MV-4-11 (cell line): ENCODE measurements at places on chromosomes 1 and 21.

DNA sequence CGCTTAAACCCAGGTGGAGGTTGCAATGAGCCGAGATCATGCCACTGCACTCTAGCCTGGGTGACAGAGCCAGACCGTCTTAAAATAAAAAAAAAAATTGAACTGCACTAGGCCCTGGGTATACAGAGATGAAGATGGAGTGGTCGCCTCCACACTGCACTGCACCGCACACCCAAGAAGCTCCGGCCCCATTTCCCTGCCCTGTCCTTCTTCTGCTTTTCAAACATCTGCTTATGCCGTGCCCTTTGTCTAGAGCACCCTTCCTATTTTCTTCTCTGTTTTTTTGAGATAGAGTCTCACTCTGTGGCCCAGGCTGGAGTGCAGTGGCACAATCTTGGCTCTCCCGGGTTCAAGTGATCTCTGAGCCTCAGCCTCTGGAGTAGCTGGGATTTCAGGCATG, 17.4 kb downstream of the IQGAP3 start:
- no peak for DNase-seq

GRCh38 chr1:248816042-248816851, 9.5 kb downstream of the SH3BP5L start:
- DNase-seq, result no peak

DNA sequence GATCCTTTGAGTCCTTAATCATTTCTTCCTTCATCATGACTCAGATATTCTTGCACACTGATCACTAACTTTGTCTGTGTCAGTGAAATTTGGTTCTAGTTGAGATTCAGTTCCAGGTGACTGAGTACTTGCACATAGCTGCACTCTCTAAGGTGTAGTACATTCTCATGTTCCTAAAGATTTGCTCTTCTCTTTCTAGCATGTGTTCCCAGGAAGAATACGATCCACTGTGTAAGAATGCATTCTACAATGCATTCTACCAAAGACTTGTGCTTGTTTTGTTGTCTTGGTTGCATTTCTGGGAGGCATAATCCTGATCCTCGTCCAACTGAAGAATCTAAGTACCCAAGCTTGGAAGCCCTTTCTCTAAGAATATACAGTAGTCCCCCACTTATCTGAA, 104.3 kb upstream of the CDC42BPA start:
- DNase-seq, result no peak

DNA sequence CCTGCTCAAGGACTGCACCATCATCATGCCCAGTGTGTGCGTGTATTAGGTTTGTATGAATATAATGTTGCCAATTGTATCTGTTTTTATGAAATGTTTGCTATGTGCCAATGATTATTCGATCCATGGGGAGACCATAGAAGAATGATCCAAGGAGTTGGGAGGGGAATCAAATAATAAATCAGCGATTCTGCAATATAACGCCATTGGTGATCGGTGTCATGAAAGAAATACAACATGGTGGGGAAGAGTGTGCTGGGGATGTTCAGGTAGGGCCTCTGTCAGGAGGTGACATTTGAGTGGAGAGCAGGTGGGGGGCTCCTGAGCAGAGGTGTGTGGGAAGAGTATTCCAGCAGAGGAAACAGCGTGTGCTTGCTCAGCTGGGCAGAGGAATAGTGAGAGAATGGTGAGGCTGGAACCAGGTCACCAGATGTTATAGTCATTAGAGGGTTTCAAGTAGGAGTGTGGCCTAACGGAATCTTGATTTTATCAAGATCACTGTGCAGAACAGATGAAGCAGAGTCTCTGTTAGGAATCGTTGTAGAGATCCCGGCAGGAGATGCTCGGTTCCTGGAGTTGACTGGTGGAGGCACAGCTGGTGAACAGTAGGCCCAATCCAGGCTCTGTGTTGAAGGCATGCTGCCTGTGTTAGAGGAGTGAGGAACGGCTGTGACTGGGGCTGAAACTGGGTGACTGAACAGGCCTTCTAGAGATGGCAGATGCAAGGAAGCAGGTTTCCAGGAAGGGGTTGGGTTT, 2.9 kb upstream of the ZNF496 start:
- DNase-seq, result no peak

- DNase-seq, result peak; percentile 19
Measured at GRCh38 chr1:18256282-18257235, 149.0 kb downstream of the IGSF21 start.

DNA sequence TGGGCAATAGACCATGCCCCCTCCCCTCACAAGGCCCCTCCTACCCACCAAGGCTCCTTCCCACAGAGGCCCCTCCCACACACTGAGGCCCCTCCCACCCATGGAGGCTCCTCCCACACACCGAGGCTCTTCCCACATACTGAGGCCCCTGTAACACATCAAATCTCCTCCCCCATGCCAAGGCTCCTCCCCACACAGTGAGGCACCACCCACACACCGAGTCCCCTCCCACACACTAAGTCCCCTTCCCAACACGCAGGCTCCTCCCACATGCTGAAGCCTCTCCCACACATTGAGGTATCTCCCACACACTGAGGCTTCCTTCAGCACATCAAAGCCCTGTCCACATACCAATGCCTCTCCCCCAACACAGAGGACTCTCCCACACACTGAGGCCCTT, 391.8 kb downstream of the CAMTA1 start:
- no peak for DNase-seq

DNA sequence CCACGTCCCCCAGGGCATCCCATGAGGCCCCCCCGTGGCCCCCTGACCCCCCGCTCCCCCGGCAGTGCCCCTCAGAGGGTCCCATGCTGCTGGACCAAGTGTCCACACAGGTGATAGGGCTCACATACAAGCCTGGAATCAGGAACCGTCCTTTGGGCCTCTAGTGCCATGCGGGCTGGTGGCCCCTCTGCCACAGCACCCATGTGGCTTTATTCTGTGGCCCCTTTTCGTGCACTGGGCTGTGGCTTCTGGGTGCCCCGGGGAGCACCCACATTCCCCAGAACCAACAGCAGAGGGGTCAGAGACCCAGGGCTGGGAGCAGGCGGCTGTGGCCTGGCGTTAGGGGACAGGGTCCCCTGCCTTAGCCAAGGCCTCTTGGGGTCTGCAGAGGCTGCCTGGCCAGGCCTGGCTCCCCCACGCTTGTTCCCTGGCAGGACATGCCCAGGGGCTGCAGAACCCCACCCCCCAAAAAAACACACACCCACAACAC, 31.7 kb downstream of the SLC19A1 start:
- no peak for DNase-seq

GRCh38 chr1:100377590-100378361, 25.5 kb downstream of the CDC14A start:
- DNase-seq, result no peak

DNA sequence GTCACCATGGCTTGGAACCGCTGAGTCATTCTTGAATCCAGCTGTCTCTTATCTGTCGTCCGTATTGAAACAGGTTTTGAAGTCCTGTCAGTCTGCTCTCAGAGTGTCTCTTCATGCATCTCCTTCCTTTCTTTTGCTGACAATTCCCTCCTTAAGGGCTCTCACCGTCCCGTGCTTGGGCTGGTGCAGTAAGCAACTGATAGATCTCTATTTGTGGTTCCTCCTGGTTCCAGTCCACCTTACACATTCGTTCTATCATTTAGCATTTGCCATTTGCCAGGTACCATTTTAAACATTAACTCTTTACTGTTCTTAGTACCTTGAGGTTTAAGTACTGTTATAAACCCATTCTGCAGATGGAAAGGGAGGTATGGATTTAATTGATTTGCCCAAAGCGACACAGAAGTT, 88.9 kb downstream of the DYRK1A start:
- no peak for DNase-seq

DNA sequence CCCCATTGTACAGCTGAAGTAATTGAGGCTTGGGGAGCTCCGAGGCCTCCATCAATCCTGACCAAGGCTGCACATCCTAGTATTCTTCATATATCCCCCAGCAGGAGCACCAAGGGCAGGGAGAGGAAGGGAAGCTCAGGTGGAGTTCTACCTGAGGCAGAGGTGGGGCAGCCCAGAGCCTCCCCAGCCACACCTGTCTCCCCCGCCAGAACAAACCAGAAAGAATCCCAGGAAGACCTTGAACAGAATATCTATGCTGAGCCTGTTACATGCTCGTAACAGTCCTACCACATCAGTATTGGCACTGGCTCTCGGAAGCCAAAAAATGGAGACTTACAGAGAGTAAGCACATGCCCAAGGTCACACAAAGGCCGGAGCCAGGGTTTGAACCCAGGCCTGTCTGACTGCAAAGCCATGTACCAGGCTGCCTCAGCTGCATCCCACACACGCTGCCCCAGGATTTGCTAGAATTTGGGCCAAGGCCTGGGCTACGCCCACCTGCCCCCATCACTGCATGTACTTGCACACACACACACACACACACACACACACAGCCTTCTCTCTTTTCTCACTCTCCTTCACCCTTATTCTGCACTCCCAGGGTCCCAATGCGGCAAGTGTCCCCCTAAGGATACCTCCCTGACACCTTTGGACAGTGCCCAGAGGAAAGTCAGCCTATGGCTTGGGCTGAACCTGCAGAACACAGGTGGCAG, 4.5 kb downstream of the E2F2 start:
- no peak for DNase-seq

GRCh38 chr1:158124034-158124433, 56.7 kb upstream of the CD1D start:
- DNase-seq, result no peak

- no peak for DNase-seq
Measured at GRCh38 chr1:205569411-205570172, 62.2 kb downstream of the ELK4 start.

DNA sequence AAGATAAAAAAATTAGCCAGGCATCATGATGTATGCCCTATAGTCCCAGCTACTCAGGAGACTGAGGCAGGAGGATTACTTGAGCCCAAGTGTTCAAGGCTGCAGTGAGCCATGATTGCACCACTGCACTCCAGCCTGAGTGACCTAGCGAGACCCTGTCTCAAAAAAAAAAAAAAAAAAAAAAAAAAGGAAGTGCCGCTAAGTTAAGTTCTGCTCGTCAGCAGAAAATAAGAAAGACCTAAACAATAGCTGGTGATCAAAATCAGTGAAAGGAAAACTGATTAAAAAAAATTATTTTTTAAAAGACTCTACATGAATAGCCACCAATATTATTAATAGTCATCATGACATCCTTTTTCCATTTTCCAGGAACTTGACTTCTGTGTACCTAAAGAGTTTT, 44.2 kb upstream of the MTR start:
- peak; percentile 34 for DNase-seq

DNA sequence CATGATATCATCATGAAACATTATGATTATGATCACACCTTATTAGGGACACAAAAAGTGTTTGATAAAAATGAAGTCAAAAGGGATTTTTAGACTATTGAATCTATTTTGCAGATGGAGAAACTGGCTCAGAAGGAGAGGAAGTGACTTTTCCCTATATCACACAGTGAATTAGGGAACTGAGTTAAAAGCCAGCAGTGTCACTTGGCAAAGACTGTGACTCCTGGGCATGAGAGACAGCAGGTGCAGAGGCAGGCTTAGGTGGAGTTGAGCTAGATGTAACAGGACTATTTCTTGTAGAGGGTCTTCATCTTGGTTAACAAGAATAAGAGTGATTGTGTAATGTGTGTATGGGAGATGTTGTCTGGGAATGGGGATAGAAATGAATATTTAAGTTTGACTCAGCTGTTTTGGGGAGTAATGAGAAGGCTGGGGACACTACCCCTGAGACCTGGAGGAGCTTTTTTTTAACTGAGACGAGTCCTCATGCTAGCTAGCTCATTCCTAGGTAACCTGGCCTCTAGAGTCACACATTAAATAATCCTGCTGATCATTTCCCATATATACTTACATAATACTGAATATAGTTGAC, 1.0 kb upstream of the CD84 start:
- peak; percentile 70 for DNase-seq

DNA sequence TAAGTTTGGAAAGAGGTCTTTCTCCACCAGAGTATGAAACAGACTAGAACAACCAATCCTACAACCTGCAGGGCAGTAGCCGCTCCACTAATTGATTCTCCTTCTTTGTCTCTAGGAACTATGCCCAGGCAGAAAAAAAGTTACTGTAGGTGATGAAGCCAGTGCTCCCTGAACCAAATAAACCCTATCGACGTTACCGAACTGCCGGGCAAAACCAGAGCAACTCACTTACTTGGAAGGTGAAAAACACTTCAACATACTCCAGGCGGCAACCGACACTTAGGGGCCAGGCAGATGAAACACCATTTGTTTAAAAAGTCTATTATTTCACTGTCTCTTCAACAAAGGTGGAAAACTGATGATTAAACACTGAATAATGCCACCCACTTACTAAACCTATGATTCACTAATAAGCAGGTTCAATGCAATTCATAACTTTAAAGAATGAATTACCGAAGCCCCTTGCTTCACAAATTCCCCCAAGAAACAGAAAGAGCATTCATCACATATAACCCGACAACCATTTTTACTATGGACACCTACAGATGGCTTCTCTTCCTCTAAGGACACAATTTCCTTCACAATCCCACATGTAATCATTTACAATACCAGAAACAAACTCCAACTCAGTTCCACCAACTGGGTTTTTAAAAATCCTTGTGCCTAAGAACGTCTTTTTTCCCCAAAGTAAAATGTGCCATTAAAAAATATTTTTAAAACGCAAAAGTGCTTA, 1.6 kb downstream of the NRIP1 start:
- peak; percentile 9 for DNase-seq

- no peak for DNase-seq
Measured at GRCh38 chr1:98049370-98050135, 128.7 kb upstream of the DPYD start.

GRCh38 chr1:13617773-13618172, 34.1 kb downstream of the PDPN start:
- no peak for DNase-seq

DNA sequence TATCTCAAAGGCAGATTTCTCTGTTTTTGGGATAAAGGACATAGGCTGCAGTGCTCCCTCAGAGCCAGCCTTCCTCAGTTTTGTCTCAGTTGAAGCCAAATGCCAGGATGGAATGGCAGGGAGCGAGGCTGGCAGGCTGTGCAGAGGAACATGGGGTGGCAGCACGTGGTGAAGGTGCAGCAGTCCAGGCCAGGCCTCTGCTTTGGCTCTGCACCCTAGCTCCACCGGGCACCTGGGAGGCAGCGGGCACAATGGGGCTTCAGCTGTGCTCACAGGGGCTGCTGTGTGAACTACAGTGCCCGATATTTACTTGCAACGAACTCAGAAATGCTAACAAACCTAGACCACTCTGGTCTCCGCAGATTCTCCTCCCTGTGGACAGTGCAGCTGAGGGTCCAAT, 319.6 kb downstream of the ZNF326 start:
- no peak for DNase-seq

- no peak for DNase-seq
Measured at GRCh38 chr1:216793973-216794372, 70.7 kb upstream of the ESRRG start.

DNA sequence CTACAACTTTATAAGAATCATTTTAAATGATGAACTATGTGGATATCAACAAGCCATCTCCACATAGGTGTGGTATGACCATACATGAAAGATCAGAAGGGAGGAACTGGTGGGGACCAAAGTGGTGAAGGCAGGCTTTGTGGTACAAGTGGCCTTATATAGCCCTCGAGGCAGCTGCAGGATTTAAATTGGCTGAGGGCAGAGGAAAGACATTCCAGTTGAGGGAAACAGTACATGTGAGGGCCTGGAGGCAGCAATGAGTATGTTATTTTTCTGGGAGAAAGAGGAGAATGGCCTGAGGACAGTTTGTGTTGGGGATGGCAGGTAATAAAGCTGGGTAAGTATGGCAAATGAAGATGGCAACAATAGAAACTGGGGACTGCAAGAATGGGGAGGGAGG, 17.1 kb downstream of the OSCP1 start:
- DNase-seq, result no peak

GRCh38 chr1:63679076-63679475, 85.9 kb downstream of the PGM1 start:
- no peak for DNase-seq
